PC-3 (cell line): ENCODE measurements at places on chromosomes 2 and 18. TPM values are rescaled to one million over a fixed set of nuclear protein-coding genes. Genes with fewer than 3 reads are reported as not detected.

DNA sequence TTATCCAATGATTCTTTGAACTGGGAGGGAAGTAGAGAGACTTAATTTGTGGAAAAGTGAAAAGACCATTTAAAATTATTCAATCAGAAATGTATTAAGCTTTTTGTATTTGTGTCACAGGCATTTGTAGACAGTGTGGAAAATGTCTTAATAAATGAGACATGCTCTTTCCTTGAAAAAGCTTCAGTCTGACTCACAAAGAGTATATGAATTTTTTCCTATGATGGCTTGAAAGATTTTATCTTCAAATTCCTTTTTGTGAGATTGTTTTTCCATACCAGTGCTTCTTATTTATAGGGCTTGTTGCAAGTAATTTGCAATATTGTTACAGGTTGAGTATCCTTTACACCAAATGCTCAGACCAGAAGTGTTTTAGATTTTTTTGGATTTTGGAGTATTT is 39.5 kb downstream of the STON1 start:
- no peak overlapping the region for H3K27ac ChIP-seq
- H3K4me1 ChIP-seq, result no peaks in the 10 kb centered on the region
- DNase-seq, result no peak
- no peaks in the 10 kb centered on the region for H3K27me3 ChIP-seq
- H3K4me3 ChIP-seq, result no peak overlapping the region
- no peaks in the 10 kb centered on the region for H3K36me3 ChIP-seq

GRCh38 chr2:98009887-98010760 is 14.4 kb upstream of the TMEM131 start:
- H3K27me3 ChIP-seq, result no peaks in the 10 kb centered on the region
- no peak overlapping the region for H3K4me3 ChIP-seq
- H3K36me3 ChIP-seq, result no peaks in the 10 kb centered on the region
- DNase-seq, result no peak

DNA sequence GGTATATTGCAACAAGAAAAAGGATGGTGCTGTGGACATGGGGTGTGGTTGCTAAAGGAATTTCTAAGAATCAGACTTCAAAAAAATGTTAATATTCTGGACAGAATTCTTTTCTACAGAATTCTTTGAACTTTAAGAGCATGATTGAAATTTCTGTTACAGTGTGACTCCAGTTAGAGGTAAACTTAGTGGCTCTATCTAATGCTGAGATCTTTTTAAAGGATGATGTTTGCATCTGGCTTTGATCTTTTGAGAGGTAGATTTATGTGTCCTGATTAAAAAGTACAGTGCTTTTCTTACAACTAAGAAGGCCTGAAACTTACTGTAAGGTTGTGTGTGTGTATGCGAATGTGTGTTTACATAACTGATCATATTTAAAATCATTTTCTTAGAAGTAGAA is 25.4 kb downstream of the NCK2 start:
- no peak overlapping the region for H3K4me3 ChIP-seq
- peaks cover 3% of the 10 kb centered on the region; the same call in 1 of the 2 replicates for H3K36me3 ChIP-seq
- DNase-seq, result no peak
- no peak overlapping the region for H3K27ac ChIP-seq

DNA sequence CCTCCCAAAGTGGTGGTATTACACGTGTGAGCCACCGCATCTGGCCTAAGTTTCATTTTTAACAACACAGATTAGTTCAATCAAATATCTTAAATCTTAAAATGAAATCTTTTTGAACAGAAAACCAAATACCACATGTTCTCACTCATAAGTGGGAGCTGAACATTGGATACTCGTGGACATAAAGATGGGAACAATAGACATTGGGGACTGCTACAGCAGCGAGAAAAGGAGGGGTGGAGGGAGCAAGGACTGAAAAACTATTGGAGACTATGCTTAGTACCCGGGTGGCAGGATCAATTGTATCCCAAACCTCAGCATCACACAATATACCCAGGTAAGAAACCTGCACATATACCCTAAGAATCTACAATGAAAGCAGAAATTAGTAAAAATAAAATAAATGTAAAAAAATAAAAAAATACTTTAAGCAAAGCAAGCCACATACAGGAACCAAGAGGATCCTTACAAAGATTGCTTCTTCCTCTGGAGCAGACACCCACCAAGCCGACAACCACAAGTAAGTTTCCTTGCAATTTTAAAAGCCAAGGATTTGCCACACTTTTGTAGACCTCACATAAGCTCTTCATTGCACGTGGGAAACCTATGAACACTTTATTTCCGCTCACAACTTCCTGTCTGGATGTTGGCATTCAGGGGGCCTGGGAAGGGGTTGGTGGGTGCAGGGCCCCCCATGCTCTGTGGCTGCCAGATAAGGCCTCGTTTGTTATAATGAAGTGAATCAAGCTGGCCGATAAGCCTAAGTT is 147.9 kb downstream of the MYCN start:
- no peaks in the 10 kb centered on the region for H3K4me1 ChIP-seq
- no peak for DNase-seq
- H3K27me3 ChIP-seq, result no peaks in the 10 kb centered on the region
- H3K36me3 ChIP-seq, result no peaks in the 10 kb centered on the region
- H3K4me3 ChIP-seq, result no peak overlapping the region
- no peak overlapping the region for H3K27ac ChIP-seq

DNA sequence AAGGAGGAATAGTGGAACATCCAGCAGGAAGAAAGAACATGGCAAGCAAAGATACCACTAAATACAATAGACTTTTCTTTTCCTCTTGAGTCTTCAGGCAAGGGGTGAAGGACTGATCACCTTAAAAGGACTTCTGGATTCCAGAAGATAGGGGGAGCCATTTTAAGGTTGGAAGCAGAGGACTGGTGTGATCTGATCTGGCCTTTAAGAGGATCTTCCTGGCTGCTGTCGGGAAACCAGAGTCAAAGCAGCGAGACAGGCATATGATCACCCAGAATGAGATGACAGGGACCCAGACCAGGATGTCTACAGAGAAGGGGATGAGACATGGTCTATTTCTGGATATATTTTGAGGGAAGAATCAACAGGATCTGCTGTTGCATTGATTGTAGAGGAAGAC is 558.0 kb downstream of the STK39 start:
- no peaks in the 10 kb centered on the region for H3K36me3 ChIP-seq
- no peaks in the 10 kb centered on the region for H3K27me3 ChIP-seq
- H3K4me3 ChIP-seq, result no peak overlapping the region
- H3K27ac ChIP-seq, result no peak overlapping the region

TXNDC2 gene
- total RNA-seq, result 0.87 TPM in 1 of 2 replicates, not detected in the other
